ENCODE measurements at places on chromosomes 12 and 14.

DNA sequence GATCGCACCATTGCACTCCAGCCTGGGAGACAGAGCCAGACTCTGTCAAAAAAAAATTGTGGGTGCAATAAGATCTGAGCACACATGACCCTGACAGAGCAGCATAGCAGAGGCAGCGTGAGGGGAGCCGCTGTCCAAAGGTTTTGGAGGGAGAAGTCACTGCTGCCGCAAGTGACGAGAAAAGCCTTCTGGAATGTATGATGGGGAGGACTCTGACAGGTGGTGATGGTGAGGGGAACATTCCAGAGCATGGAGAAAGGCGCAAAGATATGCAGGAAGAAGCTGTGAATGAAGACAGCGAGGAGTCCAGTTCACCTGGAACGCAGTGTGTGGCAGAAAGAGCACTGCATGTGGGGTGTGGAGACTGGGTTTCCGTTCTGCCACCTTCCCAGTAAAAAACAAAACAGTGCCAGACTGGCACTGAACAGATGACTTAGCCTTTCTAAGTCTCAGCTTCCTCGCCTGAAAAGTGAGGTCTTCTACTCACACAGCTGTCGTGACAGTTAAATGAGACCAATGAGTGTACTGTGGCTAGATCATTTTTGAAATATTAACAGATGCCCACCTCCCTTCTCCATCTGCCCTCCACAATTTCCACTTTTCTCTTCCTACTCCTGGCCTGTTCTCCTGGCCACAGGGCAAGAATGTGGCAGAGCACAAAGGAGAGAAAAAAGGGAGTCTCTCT lies 53.4 kb upstream of the PTHLH start:
- DNase-seq = no peak

DNA sequence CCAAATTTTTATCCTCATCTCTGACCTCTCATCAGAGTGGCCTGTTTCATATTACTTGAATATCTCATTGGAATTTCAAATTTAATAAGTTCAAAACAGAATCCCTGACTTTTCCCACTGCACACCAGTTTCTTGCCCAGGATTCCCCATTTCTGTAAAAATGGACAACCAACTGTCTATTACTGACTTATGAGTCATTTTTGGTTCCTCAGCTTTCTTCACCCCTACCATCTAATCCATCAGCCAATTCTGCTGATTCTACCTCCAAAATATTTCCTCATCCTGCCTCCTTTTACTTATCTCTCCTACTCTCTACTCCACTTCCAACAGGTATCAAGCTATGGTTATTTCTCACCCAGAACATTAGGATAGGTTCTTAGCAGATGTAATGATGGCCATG lies 44.2 kb downstream of the TMX1 start:
- DNase-seq = no peak

- no peak for DNase-seq
These were observed 3.8 kb upstream of the ANKRD33 start for GRCh38 chr12:51883998-51884675.

GRCh38 chr12:105343836-105344235 lies 13.3 kb downstream of the C12orf75 start:
- DNase-seq = no peak

DNA sequence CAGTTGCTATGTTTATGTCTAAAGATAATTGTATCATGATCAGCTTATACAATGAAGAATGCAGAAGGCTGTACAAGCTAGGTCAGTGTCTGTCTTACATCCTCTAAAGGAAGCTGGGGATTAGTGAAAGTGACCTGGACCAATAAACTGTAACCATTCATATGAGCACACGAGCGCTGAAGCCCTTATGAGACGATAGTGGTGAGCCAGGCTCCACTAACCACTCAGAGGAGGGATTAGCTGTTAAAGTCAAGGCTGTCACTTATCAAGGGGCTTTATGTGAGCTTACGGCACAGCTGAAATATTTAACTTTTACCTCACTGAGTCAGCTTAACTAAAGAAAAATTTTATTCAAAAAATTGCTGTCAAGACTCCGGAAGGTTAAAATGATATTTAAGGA lies 30.3 kb downstream of the NDUFA12 start:
- no peak for DNase-seq

DNA sequence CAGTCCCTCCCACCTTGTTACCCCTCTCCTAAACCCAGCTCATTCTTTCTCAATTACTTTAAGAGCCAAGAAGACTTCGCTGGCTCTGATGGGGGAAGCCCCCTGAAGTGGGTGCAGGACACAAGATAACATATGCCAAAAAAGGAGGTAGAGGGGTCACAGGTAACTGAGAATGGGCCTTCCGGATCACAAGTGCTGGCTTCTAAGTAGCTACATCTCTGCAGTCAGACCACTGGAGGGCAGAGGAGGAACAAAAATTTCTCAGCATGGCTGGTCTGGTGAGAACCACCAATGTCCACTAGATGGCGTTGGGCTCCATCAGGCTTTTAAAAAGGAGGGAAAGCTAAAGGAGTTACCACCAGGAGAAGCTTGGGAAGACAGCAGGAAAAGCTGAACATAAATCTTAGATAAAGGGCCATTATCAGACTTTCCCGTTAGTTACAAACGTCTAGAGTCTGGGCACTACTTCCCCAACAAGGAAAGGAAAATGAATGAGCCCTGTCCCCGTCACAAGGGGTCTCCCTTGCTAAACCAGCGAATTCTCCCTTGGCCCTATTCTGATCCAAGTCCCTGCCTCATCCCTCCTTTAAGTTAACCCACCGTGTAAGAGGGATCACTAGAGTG lies 11.6 kb upstream of the CDH24 start:
- DNase-seq = peak; percentile 95

GRCh38 chr14:105987563-105987962 lies 461.2 kb downstream of the TMEM121 start:
- DNase-seq = no peak

- DNase-seq = peak; percentile 69
These were observed 33.9 kb downstream of the SPX start for GRCh38 chr12:21559855-21560569.

DNA sequence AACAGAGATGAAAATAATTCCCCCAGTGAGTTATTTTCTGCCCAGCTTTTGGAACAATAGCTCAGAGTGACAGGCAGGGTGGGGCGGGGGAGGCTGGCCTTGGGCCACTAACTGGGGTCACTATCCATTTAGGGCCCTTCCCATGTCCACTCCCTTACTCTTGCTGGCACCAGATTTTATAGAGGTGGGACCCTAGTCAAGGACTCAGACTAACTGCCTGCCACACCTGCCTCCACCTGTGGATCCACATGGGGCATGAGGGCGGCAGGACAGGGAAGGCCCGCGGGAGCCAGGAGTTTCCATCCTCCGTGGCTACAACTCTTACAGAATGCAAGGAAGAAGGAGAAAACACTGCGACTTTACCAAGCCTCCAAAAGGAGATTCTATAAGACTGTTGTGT lies 10.1 kb downstream of the VDR start:
- DNase-seq = no peak

Measured in cardiac fibroblast (primary cell).